ENCODE measurements at places on chromosomes 1 and 21. TPM values are rescaled to one million over a fixed set of nuclear protein-coding genes. Genes with fewer than 3 reads are reported as not detected.

The SPRR2A gene
- polyA plus RNA-seq = 0.98 TPM

The BGLAP gene
- polyA plus RNA-seq = not detected

The ATAD3C gene
- 1.2 TPM for polyA plus RNA-seq

The BLACAT1 gene
- 0.08 TPM for polyA plus RNA-seq

The FCER1G gene
- polyA plus RNA-seq = 232 TPM

The AADACL4 gene
- not detected for polyA plus RNA-seq

DNA sequence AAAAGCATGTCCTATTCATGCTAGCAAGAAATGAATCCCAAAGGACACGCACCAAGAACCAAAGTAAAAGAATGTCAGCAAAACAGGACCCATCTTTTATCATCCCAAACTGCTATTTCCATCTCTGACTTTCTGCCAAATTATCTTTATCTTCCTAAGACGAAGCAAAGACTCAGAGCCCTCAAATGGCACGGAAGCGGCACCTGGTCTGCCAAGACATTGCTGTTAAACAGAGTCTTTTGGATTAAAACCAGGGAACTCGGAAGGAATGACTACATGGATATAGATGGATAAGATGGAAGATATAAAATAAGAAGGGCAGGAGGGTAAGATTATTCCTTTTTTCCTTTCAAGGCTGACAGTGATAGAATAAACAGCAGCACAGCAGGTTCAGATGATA, 60.8 kb upstream of the LBR start:
- no peaks in the 10 kb centered on the region for H3K36me3 ChIP-seq
- no peak overlapping the region for H3K27ac ChIP-seq
- H3K4me3 ChIP-seq = no peak overlapping the region
- no peaks in the 10 kb centered on the region for H3K4me1 ChIP-seq

- DNase-seq = peak; percentile 92
- H3K4me1 ChIP-seq = peaks cover 76% of the 10 kb centered on the region
- peak overlapping the region; percentile 98 for H3K27ac ChIP-seq
- H3K27me3 ChIP-seq = no peaks in the 10 kb centered on the region
- no peaks in the 10 kb centered on the region for H3K36me3 ChIP-seq
Measured at GRCh38 chr1:225813214-225813964, 3.5 kb downstream of the EPHX1 start.

GRCh38 chr21:42120101-42120902, 49.2 kb downstream of the UMODL1 start:
- H3K36me3 ChIP-seq = no peaks in the 10 kb centered on the region
- no peaks in the 10 kb centered on the region for H3K4me1 ChIP-seq
- no peak overlapping the region for H3K4me3 ChIP-seq
- H3K27ac ChIP-seq = no peak overlapping the region

DNA sequence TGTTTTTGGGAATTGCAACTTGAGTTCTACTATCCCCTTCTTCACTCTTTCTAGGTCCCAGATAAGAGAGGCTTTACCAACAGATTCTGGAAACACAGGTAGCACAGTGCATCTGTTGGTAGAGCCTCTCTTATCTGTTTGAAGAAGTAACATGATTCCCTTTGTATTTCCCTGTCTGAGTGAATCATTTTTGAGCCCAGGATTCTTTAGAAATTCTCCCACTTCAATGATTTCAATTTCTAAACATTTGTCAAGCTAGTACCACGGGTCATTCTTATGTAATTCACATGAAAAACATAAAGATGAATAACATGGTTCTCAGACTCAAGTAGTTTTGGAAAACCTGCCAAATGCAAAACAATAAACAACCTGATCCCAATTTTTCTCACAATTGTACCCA, 72.0 kb upstream of the DUSP10 start:
- DNase-seq = no peak
- no peaks in the 10 kb centered on the region for H3K36me3 ChIP-seq
- no peaks in the 10 kb centered on the region for H3K4me1 ChIP-seq
- no peak overlapping the region for H3K27ac ChIP-seq

- no peaks in the 10 kb centered on the region for H3K4me1 ChIP-seq
- no peaks in the 10 kb centered on the region for H3K36me3 ChIP-seq
- DNase-seq = no peak
- H3K27me3 ChIP-seq = no peaks in the 10 kb centered on the region
Measured at GRCh38 chr1:113855630-113856400, 15.7 kb downstream of the PTPN22 start.

DNA sequence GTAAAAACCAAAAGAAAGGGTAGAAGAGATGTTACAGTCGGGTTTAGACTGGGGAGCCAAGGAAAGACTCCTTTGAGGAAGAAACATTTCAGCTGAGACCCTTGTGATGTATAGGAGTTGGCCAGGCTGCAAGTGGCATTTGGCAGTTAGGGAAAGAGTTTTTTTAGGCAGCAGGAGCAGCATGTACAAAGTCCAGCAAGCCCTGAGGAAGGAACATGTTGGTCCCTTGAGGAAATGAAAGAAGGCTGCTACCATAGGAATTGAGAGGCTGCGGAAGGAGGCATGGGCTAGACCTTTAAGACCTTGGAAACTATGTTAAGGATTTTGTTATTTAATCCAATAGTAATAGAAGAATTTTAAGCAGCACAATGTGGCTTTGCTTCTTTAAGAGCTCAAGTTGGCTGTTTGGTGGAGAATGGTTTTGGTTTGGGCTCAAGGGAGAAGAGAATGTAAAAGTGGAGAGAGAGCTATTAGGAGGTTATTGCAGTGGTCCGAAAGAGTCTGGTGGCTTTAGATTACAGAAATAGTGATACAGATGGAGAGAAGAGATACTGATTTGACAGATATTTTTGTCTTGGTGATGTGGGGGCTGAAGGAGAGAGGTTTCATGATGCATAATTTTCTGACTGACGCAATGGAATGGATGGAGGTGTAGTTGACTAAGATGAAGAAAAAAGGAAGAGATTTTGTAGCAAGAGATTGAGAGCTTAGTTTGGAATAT, 26.6 kb downstream of the SMAP2 start:
- peak overlapping the region; percentile 28 for H3K27ac ChIP-seq

GRCh38 chr1:94110021-94110761, 10.8 kb downstream of the ABCA4 start:
- no peak overlapping the region for H3K27ac ChIP-seq
- no peak for DNase-seq
- H3K4me3 ChIP-seq = no peak overlapping the region
- H3K36me3 ChIP-seq = no peaks in the 10 kb centered on the region

GRCh38 chr1:24403806-24404205, 9.8 kb downstream of the STPG1 start:
- no peaks in the 10 kb centered on the region for H3K4me1 ChIP-seq
- no peaks in the 10 kb centered on the region for H3K27me3 ChIP-seq
- H3K36me3 ChIP-seq = no peaks in the 10 kb centered on the region
- H3K4me3 ChIP-seq = no peak overlapping the region
- no peak overlapping the region for H3K27ac ChIP-seq

GRCh38 chr1:164563721-164564360, 4.9 kb downstream of the PBX1 start:
- no peaks in the 10 kb centered on the region for H3K27me3 ChIP-seq
- H3K27ac ChIP-seq = no peak overlapping the region
- no peak overlapping the region for H3K4me3 ChIP-seq

- H3K4me1 ChIP-seq = no peaks in the 10 kb centered on the region
- no peak overlapping the region for H3K27ac ChIP-seq
- no peaks in the 10 kb centered on the region for H3K36me3 ChIP-seq
- no peak for DNase-seq
- no peak overlapping the region for H3K4me3 ChIP-seq
Measured at GRCh38 chr1:176416777-176417176, 46.2 kb upstream of the PAPPA2 start.

- no peaks in the 10 kb centered on the region for H3K36me3 ChIP-seq
- no peak overlapping the region for H3K27ac ChIP-seq
- H3K27me3 ChIP-seq = peaks cover 11% of the 10 kb centered on the region
- peak; percentile 41 for DNase-seq
- no peak overlapping the region for H3K4me3 ChIP-seq
Measured at GRCh38 chr1:167121375-167122120, 27.7 kb downstream of the STYXL2 start.

- H3K4me3 ChIP-seq = no peak overlapping the region
- no peak overlapping the region for H3K27ac ChIP-seq
- H3K36me3 ChIP-seq = no peaks in the 10 kb centered on the region
Measured at GRCh38 chr1:226534098-226534497, 14.5 kb upstream of the STUM start.

GRCh38 chr1:40665335-40666171, at the start of gene RIMS3:
RIMS3 (minus strand) TSS chr1:40665682; CDS start chr1:40641925, 23,757 bp downstream.
- no peak within 1 kb of the TSS for H3K27ac ChIP-seq
- no peaks in the 10 kb centered on the region for H3K36me3 ChIP-seq
- H3K4me3 ChIP-seq = peak within 1 kb of the TSS; percentile 39
- no peaks in the 10 kb centered on the region for H3K27me3 ChIP-seq
- H3K4me1 ChIP-seq = peaks cover 15% of the 10 kb centered on the region

Measured in adrenal gland (tissue), 19 donors.